Activated CD8-positive, alpha-beta memory T cell treated with anti-CD3 and anti-CD28 coated beads for 24 hours (primary cell): ENCODE measurements at places on chromosomes 13 and 19.

GRCh38 chr19:531753-532560 is at the start of gene CDC34:
TSS of gene CDC34 (plus strand) at chr19:531760. CDS start at chr19:531932, 172 bp downstream.
- DNase-seq, result no peak

DNA sequence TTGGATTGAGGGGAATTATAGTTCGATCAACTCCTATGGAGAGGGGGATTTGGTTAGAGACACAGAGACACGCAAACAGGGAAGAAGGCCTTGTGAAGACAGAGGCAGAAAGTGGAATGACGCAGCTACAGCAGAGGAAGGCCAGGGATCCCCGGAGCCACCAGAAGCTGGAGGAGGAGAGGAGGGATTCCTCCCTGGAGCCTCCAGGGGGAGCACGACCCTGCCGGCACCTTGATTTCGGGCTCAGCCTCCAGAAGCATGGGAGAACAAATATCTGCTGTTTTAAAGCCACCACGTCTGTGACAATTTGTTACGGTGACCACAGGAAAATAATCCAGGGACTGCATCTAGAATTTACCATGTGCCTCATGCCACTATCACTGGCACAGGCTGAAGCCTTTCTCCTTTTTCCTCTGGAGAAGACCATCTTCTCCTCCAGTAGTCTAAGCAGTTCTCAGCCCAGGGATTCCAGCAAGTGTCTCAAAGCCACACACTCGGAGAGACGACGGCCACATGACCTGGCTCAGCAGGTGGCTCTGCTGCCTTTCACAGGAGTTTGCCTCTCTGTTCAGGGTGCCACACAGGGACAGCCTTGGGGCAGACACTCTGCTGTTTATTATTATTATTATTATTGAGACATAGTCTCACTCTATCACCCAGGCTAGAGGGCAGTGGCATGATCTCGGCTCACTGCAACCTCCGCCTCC is 39.9 kb upstream of the CCNE1 start:
- peak; percentile 61 for DNase-seq

DNA sequence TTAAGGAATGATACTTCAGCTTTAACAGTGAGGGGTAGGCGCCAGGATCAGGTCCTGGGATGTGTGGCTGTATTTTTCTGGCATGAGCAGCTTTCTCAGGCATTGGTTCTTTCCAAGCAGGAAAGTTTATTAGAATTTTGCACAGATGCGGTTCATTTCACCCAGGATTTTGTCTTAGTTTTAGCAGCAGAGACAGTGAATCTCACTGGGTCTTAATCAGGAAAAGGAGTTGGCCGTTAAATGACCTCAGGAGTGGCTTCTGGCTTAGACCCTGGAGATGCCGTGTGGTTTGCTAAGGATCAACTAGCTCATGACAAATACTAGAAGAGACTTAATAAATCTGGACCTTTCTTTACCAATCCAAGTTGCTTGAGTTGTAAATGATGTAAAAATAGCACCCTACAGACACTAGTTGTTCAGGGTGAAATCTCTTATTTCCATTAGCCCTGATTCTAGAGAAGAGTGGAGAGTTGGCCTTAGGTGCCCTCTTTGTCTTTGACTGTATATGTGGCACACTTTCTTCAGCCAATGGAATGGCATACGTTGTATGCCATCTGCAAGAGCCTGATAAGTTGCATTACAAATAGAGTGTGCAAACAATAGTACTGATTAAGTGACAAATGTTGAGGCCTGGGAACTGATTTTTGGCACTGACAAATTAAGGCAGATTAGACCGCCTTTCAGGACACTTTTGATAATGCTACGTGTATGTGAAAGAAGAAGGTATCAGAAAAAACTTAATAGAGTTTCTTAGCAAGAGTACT is 34.0 kb downstream of the LRCH1 start:
- no peak for DNase-seq

- DNase-seq, result no peak
Observed at GRCh38 chr19:29529646-29530539, 4.1 kb downstream of the VSTM2B start.

DNA sequence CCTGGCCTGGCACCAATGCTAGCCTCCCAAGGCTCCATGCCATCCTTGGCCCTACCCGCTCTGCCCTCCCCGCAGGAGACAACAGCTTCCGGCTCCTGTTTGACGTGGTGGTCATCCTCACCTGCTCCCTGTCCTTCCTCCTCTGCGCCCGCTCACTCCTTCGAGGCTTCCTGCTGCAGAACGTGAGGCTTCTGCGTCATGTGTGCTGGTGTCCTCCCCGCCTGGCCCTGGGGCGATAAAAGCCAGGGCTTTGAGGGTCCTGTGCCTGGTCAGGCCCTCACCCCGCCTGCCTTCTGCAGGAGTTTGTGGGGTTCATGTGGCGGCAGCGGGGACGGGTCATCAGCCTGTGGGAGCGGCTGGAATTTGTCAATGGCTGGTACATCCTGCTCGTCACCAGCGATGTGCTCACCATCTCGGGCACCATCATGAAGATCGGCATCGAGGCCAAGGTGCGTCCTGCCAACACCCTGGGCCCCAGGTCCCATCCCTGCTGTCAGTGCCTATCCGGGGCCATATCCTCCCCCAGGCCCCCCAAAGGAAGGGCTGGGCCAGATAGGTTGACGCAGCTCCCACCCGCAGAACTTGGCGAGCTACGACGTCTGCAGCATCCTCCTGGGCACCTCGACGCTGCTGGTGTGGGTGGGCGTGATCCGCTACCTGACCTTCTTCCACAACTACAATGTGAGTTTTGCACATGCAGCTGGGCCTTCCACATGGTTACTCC is 6.3 kb downstream of the MCOLN1 start:
- no peak for DNase-seq

- no peak for DNase-seq
Observed at GRCh38 chr13:110562696-110563462, 1.4 kb upstream of the RAB20 start.

DNA sequence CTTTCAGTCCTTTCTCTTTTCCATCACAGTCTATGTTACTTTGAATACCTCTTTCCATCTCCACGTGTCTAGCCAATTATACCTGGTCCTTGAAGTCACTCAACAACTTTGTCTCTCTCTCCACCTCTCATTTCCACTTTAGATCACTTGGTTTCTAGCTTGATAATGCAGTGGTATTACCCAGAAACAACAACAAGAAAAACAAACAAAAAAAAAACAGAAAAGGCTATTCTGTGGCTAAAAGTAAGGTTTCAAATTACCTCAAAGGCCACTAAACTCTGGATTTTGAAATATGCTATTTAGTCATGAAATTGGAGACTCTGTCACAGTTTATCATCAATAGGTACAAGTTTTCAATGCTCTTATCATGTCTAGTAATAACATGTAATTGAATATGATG is 184.8 kb downstream of the PCDH9 start:
- DNase-seq, result no peak

GRCh38 chr13:50928102-50928501 is 18.5 kb downstream of the RNASEH2B start:
- no peak for DNase-seq

GRCh38 chr13:111897178-111897845 is 169.6 kb upstream of the SOX1 start:
- DNase-seq, result peak; percentile 24

- DNase-seq, result no peak
Observed at GRCh38 chr13:33642374-33643065, 175.4 kb upstream of the RFC3 start.

- no peak for DNase-seq
Observed at GRCh38 chr13:30908416-30908980, 2.4 kb downstream of the MEDAG start.

- DNase-seq, result no peak
Observed at GRCh38 chr19:7864690-7865074, 9.5 kb downstream of the PRR36 start.

GRCh38 chr19:14475251-14476073 is at the start of gene PTGER1:
TSS of gene PTGER1 (minus strand) at chr19:14475354. CDS start at chr19:14474320, 1,034 bp downstream.
- peak; percentile 68 for DNase-seq

DNA sequence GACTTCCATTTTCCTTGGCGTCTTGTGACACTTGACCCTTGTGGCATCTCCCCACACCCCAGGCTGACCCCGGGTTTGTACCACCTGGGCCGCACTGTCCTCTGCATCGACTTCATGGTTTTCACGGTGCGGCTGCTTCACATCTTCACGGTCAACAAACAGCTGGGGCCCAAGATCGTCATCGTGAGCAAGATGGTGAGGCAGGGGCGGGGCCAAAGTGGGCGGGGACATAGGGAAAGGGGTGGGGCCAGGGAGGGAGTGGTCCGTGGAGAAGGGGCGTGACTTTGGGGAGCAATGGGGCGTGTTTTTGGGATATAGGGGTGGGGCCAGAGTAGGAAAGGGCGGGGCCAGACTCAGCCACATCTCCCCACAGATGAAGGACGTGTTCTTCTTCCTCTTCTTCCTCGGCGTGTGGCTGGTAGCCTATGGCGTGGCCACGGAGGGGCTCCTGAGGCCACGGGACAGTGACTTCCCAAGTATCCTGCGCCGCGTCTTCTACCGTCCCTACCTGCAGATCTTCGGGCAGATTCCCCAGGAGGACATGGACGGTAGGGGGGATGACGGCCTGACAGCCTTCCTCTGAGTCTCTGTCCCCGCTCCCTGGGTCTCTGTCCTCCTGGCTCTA is 42.8 kb downstream of the TRPM4 start:
- DNase-seq, result no peak

- no peak for DNase-seq
Observed at GRCh38 chr19:28485292-28485691, 727.7 kb downstream of the UQCRFS1 start.

DNA sequence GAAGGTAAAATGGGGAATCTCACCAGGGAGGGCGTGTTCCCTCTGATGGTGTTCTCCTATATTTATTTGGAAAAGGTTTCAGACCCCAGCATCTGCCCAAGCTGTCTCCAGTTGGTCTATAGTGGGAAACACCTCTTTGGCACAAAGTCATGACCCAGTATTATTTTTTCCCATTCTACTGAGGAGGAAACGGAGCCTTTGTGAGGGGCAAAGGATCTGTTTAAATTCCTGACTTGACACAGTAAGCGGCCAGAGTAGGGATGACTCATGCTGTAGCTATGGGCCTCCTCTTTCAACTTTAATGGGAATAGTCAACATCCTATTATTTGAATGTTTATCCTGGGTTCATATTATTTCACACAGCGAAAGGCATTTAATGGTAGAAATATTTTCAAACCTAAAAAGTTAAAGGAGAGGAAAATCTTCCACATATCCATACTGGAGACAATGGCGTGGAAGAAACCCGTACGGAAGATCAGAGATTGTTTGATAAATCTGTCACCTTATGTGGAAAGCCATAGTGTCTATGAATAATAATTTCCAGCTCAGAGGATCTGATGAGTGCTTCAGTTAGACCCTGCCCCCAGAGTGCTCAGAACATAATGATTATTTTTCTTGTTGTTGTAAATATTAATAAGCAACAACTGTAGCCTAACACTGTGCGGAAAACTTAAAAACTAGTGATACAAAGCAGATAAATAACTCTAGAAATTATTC is 126.0 kb downstream of the FOXO1 start:
- DNase-seq, result no peak

DNA sequence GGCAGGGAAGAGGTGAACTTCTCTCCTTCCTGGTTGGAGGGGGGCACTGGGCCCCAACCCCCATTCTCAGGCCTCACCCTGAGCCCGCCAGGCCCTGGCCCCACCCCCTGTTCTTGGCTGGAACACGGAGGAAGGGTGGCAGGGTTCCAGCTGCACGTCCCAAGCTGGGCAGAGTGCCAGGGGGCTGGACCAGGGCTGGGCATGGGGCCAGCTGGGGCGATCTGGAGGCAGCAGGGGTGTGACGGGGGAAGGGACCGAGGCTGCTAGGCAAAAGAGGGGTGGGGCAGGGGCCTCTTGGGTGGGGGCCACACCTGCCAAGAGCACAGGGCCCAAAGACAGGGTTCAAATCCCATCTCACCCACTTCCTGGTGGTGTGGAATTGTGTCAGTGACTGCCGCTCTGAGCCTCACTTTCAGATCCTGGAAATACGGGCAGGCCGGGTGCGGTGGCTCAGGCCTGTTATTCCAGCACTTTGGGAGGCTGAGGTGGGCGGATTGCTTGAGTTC is 2.2 kb downstream of the HIF3A start:
- no peak for DNase-seq

- DNase-seq, result no peak
Observed at GRCh38 chr19:12655546-12655945, 11.0 kb downstream of the MAN2B1 start.

- peak; percentile 56 for DNase-seq
Observed at GRCh38 chr19:2040647-2041432, 10.2 kb downstream of the MKNK2 start.

GRCh38 chr19:50191216-50191615 is 12.2 kb upstream of the MYH14 start:
- no peak for DNase-seq

- DNase-seq, result no peak
Observed at GRCh38 chr13:26058704-26059103, 6.9 kb upstream of the SHISA2 start.

DNA sequence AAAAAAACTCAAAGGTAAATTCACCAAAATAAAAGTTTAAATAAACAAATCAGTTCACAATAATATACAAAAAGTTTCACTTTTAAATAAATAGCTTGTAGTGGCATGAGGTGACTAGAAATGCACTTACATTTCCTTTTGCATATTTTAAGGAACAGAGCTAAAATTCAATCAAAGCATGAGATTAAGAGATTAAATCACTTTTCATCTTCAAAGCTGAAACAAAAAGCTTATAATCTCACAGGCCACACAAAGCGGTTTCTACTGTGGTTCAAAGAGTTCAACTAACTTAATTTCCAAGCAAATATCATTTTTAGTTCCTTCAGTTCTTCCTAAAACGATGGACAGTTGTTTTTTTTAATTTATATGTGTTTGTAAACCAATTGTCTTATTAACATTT is 38.9 kb downstream of the TSC22D1 start:
- no peak for DNase-seq

DNA sequence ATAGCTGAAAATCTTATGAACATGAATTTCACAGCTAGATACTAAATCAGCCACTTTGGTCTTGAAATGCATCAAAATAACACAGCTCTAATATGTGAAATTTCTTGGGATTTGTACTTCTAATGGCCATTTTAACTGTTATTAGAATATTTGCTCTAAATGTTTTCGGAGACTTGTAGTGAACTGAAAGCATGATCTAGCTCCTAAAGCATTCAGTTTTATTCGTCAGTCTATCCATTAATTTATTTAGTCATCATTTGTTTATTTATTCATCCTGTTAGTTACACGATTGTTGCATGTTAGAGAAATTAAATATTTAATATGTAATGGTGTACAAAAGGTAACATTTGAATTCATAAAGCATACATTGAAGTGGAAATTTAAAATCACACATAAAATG is 1132.7 kb downstream of the SLITRK1 start:
- no peak for DNase-seq

- no peak for DNase-seq
Observed at GRCh38 chr13:63149375-63149774, 1733.7 kb upstream of the PCDH20 start.

DNA sequence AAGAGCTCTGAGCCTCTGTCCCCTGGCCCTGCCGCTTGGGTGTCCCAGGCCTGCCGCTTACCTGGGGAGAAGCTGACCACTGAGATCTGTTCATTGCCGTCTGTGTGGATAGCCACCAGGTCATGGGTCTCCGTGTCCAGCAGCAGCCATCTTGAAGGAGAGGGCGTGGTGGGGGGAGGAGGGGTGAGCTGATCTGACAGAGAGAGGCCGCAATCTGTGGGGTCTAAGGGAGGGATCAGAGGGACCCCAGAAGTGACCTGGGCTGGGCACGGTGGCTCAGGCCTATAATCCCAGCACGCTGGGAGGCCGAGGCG is 14.6 kb upstream of the GPR4 start:
- DNase-seq, result no peak
